ENCODE measurements at places on chromosomes 1 and 21.
A peak's percentile ranks its signal among the peaks of the same experiment; 100 is the strongest.

GRCh38 chr1:226887006-226887405 is 16.6 kb downstream of the PSEN2 start:
- DNase-seq, result no peak

GRCh38 chr1:35463232-35463631 is 94.0 kb downstream of the KIAA0319L start:
- DNase-seq, result no peak

DNA sequence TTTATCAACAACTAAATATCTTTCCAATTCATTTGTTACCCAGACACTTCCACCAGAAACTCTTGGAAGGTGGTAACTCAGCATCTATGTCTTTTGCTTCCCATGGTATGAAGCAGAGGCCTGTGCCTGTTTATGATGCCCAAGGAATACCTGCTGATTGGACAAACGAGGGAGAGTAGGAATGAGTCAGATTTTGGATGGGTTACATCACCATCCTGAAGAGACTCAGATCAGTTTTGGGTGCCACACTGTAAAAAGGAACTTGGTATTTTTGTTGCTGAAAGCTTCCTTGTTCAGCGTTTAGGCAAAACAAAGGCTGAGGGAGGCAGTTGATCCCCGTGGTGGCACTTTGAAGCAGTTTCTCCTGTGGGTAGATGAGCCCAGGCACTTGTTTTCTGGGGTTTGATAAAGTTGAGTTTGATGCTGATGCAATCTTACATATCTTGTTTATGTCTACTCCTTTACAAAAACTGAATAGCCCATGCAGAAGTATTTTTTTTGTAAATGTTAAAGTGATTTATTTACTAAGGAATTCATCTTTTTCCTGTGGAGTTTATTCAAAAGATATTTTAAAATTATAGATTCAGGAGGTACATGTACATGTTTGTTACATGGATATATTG is 26.7 kb upstream of the CYP4X1 start:
- no peak for DNase-seq

DNA sequence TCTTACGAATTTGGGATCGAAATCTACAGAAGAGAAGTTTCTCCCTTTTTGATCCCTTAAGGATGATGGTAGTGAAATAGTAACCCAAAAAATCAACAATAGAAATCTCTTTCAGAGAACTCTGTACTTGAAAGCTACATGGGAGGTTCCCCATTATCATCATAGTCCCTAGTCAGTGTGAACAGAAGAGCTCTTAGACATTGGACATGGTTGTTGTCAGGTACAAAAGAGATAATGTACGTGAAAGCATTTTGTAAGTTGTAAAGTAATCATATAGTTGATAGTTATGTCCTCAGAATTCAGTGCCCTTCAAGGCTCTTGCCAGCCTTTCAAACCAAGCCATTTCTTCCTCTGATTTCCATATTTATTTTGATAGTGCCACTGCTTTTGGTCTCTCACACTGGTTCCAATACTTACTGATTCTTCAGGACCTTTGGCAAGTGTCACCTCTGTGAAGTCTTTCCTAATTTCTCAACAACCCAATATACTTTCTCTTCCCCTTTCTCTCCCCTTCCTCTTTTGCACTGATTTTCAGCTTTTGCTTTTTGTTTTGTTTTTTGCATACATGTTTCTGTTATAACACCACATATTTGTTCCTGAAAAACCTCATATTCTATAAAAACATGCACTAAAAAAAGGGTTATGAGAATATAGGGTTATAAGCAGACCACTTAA is 22.4 kb downstream of the VPS45 start:
- no peak for DNase-seq

GRCh38 chr1:7524341-7525337 is 246.5 kb upstream of the VAMP3 start:
- no peak for DNase-seq

- DNase-seq, result peak; percentile 81
Measured at GRCh38 chr1:44721485-44722361, 9.2 kb downstream of the RNU5D-1 start.

GRCh38 chr1:228849011-228849541 is 113.8 kb downstream of the RHOU start:
- DNase-seq, result no peak

GRCh38 chr1:201536558-201536957 is 2.4 kb upstream of the NAV1 start:
- DNase-seq, result no peak

GRCh38 chr1:27588256-27589232 is 15.4 kb downstream of the AHDC1 start:
- no peak for DNase-seq

GRCh38 chr1:170296642-170297041 is 150.9 kb downstream of the NTMT2 start:
- DNase-seq, result no peak

DNA sequence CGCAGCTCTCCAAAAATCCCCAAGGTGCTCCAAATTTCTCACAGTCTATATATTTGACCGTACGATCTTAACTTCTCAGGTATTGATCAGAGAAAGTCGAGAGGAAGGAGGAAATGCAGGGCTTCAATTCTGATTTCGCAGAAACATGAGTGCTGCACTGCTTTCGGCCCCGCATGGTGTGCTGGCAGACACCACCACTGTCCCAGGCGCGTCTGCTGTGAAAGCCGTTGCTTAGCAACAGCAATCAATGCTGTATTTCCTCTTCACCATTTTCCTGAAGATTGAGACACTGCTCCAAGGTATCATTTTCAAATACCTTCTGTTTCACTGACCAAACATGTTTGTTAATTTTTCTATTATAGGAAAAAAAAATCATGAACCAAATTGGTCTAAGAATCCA is 296.3 kb downstream of the SMYD3 start:
- no peak for DNase-seq

DNA sequence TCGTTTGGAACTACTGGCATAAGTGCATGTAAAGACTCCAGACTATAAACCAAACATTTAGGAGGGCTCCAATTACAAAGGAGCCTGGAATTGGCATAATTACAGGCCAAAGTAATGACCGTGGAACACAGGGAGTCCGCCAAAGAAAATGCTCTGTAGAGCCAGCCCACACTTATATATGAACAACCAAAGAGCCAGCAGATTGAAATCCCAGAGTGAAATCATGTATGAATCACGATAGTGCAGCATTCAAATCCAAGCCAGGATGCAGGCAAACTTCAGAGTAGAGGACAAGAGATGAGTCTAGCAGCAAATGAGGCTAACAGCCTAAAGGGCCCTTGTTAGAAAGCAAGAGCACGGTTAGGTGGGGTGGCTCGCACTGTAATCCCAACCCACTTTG is 13.1 kb downstream of the VPS26C start:
- no peak for DNase-seq

DNA sequence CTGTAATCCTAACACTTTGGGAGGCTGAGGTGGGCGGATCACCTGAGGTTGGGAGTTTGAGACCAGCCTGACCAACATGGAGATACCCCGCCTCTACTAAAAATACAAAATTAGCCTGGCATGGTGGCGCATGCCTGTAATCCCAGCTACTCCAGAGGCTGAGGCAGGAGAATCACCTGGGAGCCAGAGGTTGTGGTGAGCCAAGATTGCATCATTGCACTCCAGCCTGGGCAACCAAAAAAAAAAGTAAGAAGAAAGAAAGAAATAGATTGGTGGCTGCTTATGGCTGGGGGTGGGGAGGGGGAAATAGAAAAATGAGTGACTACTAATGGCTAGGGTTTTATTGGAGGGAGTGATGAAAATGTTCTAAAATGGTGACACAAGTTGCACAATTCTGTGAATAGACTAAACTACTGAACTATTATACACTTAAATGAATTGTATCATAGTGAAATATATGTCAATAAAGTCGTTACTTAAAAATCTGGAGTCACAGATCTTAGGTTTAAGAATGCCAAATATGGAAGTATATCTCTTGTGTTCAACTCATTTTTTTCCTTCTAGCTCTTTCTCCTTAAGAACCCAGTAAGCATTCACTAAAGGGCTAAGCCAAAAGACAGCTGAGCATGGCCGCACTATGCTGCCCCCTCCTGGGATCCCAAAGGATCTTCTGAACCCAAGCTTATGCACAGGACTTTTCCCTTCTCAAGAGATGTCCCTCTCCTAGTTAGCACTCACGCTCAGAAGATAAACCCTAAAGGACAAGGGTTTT is 3.2 kb upstream of the NPL start:
- peak; percentile 12 for DNase-seq

GRCh38 chr1:190312763-190313162 is 164.9 kb downstream of the BRINP3 start:
- no peak for DNase-seq

DNA sequence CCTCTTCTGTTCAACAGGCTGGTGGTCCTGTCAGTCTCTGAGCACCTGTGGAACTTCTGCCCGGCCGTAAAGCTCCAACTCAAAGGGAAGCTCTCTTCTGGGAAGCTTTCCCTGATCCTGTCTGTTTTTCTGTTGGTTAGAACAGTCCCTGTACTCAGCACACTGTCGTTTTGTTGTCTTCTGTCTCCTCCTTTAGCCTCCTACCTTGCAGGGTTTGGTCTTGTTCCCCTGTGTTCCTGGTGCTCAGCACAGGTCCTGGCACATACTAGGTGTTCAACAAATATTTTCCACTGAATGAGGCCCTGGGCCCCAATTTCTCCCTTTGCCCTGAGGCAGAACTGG is 328 bp upstream of the KDF1 start:
- DNase-seq, result no peak

DNA sequence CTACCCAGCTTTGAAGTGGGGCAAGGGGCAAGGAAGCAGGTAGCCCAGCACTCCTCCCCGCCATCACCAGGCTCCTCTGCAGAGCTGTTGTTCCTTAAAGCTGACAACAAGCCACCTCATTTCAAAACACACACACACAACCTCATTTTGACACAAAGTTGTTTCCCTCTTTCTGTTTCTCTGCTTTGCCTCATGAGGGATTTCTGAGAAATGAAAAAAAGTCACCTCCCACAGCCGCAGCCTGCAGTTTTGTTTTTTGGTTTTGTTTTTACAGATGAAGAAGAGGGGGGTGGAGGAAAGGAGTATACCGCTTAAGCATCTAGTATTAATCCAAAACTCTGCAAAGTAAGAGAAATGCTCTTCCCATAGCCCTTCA is 12.1 kb downstream of the MCL1 start:
- DNase-seq, result peak; percentile 61

DNA sequence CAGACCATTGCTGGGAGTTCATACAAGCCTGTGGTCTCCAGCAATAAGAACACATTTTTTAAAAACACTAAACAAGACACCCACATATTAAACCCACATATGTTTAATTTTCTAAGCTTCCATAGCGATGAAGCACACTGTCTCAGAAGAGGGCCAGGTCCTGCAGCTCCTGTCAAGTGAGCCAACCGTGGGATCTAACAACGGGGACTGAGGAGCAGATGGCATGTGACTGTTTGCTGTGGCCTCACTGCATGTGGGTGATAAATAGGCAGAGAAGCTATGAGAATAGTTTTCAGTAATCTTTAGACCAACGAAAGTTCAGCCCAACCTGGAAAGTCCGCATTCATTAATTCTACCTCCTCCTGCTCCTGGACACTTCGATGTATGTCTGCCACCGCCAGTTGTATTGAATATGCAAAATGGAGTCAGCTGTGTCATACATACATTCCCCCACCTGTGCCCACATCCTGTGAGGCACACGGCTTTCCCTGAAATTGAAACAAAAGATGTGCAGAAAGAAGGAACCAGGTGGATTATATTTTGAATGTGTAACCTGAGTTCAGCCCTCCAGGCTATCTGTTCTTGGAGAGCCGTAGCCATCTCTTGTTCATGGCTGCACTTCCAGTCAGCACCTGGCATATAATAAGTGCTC is 88.2 kb downstream of the MIS18A start:
- DNase-seq, result no peak

GRCh38 chr1:174964261-174964971 is 35.3 kb upstream of the CACYBP start:
- no peak for DNase-seq

DNA sequence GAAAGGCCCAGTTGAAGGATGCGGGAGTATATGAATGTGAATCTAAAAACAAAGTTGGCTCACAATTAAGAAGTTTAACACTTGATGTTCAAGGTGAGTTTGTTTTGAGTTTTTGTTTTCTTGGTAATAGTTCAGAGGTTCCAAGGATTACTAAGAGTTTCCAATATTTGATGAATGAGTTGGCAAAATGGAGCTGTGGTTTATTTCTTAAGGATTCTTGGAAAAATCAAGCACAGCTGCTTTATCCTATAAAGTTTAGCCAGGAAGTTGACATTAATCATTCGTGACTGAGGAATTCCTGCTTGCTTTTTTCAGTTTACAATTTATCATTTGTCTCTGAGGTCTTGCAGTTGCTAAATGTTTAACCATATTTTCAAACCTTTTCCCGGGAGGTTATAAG is 15.1 kb downstream of the VCAM1 start:
- DNase-seq, result no peak

Data from stimulated activated naive CD4-positive, alpha-beta T cell treated with Interleukin-2 at 50 U/mL for 16 hours (primary cell).